Nucleus accumbens (tissue), 56 donors: ENCODE measurements at places on chromosomes 16 and 17.

- DNase-seq = peak; percentile 41
Measured at GRCh38 chr17:75181608-75182318, 996 bp downstream of the SUMO2 start.

DNA sequence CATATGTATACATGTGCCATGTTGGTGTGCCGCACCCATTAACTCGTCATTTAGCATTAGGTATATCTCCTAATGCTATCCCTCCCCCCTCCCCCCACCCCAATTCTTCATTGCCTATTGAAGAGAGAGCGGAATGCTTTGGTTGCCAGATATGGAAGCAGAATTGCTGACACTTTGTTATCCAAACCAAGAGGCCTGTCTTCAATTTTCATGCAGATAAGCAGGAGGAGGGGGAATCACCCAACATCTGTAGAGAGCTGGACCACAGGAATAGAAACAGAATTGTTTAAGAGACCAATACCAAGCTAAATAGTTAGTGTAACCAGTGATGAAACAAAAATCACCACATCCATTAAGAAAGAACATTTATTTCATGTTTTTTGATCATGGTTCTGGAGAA is 7.1 kb downstream of the ASPA start:
- DNase-seq = no peak

GRCh38 chr17:55356434-55357328 is 65.0 kb downstream of the MMD start:
- DNase-seq = no peak

GRCh38 chr17:28904800-28905199 is 1.9 kb upstream of the DHRS13 start:
- no peak for DNase-seq

DNA sequence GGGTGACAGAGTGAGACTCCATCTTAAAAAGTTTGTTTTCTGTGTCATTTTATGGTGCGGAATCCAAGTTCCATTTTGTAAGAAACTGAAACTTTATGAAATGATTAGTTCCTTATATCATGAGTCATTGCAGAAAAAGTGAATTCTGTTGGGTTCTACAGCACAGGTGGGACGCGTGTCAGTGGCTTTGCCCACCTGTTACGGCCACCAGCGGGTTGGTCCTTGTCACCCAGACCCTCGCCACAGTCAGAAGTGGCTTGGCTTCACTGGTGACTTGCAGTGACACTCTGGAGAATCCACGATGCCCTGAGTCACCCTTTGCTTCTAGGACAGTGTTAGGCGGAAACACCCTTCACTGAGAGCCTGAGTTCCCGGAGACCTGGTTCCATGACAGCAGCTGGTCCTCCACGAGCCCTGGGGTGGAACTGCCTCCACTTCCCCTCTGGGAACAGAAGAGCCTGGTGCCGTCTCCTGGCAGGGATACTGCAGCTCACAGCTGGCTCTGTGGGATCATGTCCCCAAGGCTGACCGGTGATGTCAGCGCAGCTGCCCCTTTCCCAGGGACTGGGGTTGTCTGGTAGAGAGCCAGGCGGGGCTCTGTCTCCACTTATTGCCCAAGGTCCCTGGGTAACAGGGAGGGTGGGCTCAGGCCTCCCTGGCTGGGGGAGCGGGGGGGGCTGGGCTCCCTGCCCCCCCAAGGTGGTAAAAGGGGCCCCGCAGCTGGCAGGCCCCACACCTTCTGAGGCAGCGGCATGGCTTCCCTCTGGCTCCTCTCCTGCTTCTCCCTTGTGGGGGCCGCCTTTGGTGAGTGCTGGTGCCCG is at the start of gene CTRB1:
Gene CTRB1, plus strand, starts transcription at position 733 of the 821 bp plus-strand sequence. Its CDS starts 20 bp downstream, at position 753.
- peak; percentile 53 for DNase-seq

- no peak for DNase-seq
Measured at GRCh38 chr17:7867881-7868329, 10.1 kb downstream of the CYB5D1 start.

- DNase-seq = no peak
Measured at GRCh38 chr17:81666092-81666341, 388 bp downstream of the OXLD1 start.

GRCh38 chr17:8698162-8698971 is 46.3 kb downstream of the CCDC42 start:
- no peak for DNase-seq
